Stimulated activated CD8-positive, alpha-beta memory T cell treated with anti-CD3 and anti-CD28 coated beads, Interleukin-4, amount 100 ng/mL, for 1 hour (primary cell): ENCODE measurements at places on chromosomes 12 and 14.

DNA sequence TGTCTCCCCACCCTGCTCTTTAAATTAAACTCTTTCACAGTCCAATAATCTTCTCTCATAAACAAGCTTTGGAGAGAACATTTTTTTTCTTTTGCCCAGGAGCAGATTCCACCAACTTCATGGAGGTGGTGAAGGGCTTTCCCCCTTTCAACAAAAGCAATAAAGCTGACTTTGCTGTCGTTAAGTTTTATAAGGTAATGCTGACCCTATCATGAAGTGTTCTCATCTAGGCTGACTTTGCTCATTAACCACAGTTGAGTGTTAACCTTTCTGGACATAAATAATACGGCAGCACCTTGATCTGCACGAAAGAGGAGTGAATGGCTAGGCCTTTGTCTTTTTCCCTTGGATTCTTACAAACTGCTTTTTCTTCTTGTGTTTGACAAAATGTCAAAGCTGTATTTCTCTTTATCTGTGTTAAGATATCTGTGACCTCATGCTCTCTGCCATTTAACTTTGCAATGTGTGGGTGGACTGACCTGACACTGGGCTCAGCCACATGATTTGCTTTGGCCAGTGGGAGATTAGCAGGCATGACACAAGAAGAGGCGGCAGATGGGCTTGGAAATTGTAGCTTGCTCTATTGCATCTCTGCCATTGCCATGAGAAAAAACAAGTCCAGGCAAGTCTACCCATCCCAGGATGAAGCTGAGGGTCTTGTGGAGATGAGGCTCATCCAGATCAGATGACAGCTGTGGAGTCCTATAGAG, 470.9 kb upstream of the CCDC196 start:
- DNase-seq, result no peak

DNA sequence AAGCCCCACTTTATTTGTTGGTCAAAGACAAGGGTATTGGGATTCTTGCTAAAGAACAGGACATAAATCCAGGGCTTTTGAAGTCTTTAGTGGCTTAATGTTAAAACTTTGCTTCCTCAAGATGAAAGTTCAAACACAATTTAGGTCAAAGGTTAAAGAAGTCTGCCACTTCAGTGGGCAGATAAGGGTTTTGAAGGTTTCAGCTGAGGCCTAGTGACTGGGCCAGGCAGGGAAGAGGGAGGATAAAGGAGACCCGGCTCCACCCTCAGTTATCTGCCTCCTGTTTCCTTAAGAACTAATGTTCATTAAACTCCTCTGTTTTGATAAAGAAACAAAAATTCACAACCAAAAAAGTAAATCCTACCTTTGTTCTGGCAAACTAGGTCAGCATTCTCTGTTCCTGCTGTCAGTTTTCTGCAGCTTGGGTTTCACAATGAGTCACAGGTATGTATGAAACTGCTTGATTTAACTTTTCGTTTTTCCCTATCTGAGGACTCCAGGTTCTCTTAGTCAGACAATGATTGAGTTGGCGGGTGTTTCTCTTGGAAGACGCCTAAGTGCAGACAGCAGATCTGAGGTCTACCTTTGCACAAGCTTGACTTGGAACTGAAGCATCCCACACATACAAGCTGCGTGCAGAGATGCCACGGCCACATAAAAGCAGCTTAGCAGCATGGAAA, 208.3 kb downstream of the EXOC5 start:
- no peak for DNase-seq

DNA sequence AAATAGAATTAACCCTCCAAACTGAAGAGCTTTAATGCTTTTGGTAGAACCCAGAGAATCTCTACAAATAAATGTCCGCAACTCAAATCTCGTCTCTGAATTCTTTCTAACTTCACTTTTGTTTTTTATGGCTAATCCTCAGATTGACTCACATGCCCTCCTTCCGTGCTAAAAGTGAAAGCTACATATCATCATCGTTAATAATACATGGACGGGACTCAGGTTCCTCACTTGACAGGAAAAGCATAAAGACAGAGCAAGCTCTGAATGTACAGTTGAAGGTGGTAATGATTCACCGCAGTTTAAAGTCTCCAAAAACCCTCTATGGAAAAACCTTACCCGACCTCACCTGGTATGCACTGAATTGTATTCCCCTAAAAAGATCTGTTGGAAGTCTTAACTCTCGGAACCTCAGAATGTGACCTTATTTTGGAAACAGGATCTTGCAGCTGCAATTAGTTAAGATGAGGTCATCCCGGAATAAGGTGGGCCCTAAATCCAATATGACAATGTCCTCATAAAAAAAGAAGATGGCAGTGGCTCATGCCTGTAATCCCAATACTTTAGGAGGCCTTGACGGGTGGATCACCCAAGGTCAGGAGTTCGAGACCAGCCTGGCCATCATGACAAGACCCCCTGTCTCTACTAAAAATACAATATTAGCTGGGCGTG, 147.4 kb upstream of the FOXN3 start:
- DNase-seq, result no peak

DNA sequence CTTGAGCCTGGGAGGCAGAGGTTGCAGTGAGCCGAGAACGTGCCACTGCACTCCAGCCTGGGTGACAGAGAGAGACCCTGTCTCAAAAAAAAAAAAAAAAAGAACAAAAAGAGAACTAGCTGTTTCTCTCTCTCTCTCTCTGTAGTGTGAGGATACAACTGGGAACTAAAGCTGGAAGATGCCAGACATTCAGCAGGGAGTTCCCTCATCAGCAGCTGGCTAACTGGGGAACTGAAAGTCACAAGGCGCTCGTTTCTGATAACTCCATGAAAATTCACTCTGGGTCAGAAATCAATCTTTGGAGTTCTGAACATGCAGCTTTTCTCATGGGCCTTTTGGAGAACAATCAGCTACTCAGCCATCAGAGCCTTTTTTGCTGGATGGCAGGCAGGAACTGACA, 43.5 kb upstream of the MAP1LC3B2 start:
- no peak for DNase-seq

GRCh38 chr12:19938031-19938430, 430.3 kb upstream of the PDE3A start:
- no peak for DNase-seq

- DNase-seq, result no peak
Measured at GRCh38 chr12:68490476-68490875, 120.2 kb upstream of the RAP1B start.

DNA sequence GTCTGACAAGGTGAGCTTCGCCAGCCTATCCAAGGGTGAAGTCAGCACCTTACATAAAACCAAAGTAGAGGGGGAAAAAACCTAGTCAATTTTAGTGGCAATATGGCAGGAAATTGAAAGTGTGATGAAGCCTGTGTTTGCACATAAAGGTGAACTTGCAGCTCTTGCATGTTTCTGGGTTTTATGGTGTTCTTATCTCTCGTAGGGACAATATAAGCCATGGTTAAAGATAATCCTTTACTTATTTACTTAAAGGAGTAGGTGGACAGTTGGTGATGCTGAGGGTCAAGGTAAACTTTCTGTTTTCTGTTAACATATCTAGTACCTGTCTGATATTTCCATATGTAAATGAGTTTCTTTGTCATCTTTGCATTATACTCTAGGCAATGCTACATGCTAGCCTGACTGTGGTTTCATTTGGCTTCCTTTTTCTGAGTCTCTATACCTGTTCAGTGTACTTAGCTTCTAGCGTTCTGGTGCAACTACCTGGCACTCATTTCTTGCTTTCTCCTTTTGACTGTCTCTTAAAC, 32.8 kb downstream of the CCDC91 start:
- no peak for DNase-seq

- no peak for DNase-seq
Measured at GRCh38 chr14:100165376-100165775, 5.9 kb upstream of the DEGS2 start.

DNA sequence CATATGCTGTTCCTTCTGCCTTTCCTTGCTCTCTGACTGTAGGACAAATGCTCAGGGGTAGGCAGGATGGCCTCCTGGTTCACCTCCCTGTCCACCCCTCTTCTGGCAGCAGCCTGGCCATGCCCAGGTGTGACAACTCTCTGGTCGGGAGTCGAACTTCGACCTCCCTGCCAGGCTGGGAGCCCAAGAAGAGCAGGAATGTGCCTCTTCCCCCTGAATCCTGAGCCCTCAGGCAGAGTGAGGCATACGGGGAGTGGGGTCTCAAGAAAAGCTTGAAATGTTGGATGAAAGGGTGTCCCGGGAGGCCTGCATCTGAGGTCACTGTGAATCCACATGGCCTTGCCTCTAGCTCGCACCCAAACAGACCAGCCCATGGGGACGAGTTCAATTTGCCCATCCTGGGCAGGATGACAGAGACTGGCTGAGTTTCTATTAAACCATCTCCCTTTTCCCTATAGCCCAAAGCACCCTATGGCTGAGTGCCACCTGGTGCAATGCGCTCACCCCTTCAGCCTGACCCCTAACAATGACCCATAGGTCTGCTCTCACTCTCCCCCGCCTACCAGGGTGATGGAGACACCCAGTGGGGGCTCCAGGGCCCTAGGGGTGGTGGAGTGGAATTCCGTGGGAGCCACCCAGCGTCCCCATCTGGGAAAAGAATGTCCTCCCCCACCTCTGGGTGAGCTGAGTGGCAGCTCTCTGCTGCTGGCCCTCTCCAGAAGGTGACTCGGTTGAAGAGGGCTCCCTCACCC, 52.9 kb upstream of the DIO3 start:
- no peak for DNase-seq

- DNase-seq, result peak; percentile 57
Measured at GRCh38 chr12:120710031-120710804, at the start of gene UNC119B. Gene UNC119B, plus strand, starts transcription at chr12:120710458. Its CDS starts 17 bp downstream, at chr12:120710475.

GRCh38 chr12:49693931-49694444, 13.2 kb downstream of the FMNL3 start:
- no peak for DNase-seq

DNA sequence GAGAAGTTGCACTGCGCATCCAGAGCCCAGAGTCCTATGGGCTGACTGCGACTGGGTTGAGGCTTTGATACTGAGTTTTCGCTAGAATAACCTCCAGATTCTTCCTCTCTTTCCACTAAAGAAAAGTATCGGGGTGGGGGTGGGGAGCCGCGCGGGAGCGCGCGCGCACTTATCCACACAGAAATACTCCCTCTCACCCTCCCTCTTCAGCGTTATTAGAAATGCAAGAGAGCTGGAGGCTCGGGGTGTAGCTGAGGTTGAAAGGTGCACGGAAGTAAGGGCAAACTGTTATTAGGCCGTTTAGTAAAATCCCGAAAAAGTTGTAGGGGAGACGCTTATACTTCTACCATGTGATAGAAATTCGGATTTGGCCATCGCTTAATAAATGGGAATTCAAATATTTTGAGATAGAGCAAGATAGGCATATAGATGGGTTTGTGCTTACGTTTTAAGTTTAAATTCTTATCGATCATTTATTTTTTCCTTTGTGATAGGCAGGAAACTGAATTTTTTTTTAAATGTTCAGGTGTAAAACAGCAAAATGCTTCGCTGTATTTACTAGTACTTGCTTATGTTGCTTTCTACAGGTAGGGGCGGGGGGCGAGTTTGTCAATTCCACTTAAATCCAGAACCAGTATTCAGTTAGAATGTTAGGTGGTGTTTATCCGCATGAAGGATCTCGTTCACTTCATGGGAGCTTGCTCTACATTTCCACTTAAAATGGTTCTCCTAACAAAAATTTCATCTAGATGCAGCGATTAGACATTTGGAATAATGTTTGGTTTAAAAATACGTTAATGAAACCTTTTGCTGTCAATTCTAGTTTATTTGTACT, 1.1 kb downstream of the ARHGAP5 start:
- no peak for DNase-seq

DNA sequence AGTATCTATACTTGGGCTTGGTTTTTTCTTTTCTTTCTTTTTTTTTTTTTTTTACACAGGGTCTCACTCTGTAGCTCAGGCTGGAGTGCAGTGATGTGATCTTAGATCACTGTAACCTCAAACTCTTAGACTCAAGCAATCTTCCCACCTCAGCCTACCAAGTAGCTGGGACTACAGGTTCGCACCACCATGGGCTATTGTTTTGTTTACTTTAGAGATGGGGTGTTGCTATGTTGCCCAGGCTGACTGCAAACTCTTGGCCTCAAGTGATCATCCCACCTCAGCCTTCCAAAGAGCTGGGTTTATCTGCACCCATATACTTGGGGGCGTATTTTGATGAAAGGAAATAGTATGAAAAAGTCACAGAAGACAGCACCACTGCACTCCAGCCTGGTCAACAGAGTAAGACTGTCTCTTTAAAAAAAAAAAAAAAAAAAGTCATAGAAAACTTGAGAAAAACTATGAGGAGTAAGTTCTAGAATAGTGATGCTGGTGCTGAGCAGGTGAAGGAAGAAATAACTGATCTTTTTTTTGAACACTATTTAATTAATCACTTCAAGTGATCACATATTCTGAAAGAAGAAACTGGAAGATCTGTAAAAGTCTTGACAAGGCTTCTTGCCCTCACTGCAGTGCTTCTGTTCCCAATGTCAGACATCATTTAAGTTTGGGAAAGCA, 53.8 kb upstream of the NPFF start:
- no peak for DNase-seq

- no peak for DNase-seq
Measured at GRCh38 chr12:93914281-93914680, 234.1 kb upstream of the PLXNC1 start.

- no peak for DNase-seq
Measured at GRCh38 chr12:58860056-58860787, 60.1 kb downstream of the LRIG3 start.

DNA sequence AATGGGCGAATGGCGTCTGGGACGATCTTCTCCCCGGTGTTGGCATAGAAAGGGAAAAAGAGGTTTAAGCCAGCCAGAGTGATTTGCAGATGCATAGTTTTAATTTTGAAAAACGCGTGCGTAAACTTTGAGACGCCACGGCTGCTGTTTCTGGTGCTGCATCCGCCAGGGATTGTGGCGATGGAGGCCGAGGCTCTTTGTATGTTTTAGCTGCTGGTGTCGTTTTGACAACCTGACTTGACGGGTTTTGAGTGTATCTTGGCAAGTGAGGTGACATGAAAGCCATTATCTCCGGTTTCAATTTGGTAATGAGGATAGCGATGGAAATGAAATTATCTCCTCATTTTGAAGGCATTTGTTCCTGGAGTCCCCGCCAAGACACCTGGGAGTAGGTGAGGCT, 1.6 kb downstream of the PTGDR start:
- DNase-seq, result no peak

DNA sequence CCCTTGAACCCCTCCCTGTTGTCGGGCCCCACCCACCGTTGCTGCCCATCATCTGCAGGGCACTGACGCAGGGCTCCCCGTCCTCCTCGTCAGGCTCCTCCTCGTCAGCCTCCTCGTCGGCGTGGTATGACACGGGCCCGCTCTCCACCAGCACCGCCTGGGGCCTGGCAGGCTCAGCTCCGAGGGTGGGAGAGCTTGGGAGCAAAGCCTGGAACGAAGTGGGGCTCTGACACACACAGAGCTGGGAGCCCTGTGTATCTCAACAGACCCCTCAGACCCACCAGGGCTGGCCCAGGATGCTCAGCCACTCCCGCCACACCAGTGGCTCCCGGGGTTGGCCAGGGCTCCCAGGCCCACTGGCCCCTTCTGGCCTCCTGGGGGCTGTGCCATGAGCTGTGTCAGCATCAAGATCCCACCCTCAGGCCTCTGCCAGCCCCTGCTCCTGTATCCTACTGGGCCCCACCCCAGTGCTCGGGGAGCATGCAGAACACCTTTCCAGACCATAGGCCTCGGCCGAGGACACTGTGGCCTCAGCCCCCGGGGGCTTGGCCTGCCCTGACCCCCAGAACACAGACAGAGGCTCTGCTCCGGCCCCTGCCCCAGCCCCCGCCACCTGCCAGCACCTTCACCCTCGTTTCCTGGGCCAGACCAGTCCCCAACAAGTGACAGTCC, 30.1 kb upstream of the NUDT14 start:
- DNase-seq, result no peak
